Amygdala (tissue), 56 donors: ENCODE measurements at places on chromosomes 1 and 21.
A peak's percentile ranks its signal among the peaks of the same experiment; 100 is the strongest.

DNA sequence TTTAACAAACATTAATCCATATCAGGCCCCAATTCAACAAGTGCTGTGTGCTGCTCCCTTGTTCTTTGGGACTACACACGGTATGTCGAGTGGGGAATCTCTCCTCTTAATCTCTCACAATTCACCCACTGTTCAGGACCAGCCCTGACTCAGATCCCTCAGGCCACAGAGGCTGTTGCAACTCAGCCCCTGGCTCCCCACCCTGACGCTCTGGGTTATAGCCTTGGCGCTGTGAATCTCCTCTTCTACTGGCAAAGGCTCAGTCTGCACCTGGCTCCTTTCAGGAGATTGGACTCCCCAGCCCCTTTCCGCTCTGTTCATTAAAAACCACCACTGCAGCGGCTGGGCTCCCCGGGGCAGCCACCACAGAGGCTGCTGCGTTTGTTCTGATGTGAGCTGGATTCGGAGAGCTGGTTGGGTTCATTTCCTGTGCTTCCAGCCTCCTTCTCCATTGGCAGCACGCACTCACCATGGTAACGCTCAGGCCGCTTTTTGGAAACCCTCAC is 13.0 kb downstream of the CAPN8 start:
- DNase-seq = peak; percentile 4

GRCh38 chr1:107467811-107468210 is 327.0 kb downstream of the NTNG1 start:
- DNase-seq = no peak

GRCh38 chr1:62514746-62515423 is 78.0 kb downstream of the USP1 start:
- DNase-seq = no peak

- no peak for DNase-seq
These were observed 26.5 kb downstream of the DYRK1A start for GRCh38 chr21:37393030-37393429.

GRCh38 chr1:236143104-236143948 is 987 bp downstream of the GPR137B start:
- DNase-seq = no peak

GRCh38 chr1:228018125-228018398 is 11.3 kb downstream of the WNT3A start:
- no peak for DNase-seq

GRCh38 chr1:154519591-154519991 is 17.4 kb upstream of the SHE start:
- DNase-seq = no peak

DNA sequence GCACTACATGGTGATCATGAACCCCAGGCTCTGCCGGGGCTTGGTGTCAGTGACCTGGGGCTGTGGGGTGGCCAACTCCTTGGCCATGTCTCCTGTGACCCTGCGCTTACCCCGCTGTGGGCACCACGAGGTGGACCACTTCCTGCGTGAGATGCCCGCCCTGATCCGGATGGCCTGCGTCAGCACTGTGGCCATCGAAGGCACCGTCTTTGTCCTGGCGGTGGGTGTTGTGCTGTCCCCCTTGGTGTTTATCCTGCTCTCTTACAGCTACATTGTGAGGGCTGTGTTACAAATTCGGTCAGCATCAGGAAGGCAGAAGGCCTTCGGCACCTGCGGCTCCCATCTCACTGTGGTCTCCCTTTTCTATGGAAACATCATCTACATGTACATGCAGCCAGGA is 589 bp downstream of the OR2W3 start:
- DNase-seq = no peak

- no peak for DNase-seq
These were observed 92.4 kb downstream of the KCNJ15 start for GRCh38 chr21:38349111-38349746.

DNA sequence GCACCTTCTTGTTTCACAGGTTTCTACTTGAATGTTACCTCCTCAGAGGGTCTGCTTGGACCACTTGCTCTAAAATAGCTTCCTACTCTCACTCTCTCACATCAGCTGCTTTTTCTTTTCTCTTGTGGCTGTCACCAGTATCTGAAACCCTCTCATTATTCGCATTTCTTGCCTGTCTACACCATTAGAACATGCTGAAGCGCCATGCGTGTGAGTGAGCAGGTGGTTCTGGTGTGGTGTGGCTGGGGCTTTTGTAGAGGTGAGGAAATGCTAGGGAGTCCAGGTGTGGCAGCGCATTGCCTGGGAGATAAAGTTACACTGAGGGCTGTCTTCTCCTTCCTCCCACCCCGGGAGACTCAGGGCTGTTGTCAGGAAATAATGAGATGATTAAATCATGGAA is 4.1 kb downstream of the ZNF362 start:
- no peak for DNase-seq

DNA sequence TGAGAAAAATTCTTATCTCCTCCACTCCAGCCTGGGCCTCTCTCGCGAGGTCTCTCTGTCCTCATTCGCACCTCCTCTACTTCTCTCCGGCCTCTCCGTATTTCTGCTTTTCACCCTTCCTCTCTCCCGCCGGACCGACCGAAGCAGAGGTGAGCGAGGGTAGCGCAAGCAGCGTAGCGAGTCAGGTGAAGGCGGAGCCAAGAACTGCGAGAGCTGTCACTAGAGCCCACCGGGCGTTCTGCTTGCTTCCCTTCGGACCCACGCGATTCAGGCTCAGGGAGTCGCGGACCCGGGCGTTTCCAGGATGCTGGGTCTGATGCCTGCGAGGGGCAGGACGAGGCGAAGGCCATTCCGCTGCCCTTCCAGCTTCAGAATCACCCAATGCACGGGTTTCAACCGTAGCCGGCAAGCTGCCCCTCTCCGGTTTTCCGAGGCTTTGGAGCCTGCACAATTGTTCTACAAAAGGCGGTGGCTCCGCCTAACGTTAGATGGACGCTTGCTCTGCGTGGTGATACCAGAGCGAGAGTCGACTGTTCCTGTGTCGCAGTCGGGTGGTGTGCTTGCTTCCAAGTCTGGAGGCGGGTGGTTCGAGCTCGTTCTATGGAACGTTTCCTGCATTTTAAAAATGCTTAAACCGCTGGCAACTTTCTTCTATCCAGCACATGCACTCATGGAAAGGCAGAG is 310.2 kb downstream of the FAM72C start:
- DNase-seq = no peak

- DNase-seq = peak; percentile 29
These were observed 8.1 kb upstream of the TSPAN1 start for GRCh38 chr1:46166521-46167462.

DNA sequence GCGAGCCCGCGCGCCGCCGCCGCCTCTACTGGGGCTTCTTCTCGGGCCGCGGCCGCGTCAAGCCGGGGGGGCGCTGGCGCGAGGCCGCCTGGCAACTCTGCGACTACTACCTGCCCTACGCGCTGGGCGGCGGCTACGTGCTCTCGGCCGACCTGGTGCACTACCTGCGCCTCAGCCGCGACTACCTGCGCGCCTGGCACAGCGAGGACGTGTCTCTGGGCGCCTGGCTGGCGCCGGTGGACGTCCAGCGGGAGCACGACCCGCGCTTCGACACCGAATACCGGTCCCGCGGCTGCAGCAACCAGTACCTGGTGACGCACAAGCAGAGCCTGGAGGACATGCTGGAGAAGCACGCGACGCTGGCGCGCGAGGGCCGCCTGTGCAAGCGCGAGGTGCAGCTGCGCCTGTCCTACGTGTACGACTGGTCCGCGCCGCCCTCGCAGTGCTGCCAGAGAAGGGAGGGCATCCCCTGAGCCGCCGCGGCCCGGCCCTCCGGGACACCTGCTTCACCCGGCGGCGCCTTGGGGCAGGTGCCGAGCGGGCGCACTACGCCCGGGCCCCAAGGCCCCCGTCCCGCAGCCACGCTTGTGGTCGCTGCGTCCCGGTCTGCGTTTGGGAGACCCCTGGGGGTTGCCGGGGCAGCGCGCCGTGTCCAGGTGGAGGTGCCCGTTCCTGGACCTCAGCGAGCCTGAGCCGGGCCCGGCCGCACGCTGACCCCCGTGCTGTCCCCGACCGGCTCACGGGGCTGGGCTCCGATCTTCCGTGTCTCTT is 944 bp downstream of the B3GALT6 start:
- DNase-seq = no peak

DNA sequence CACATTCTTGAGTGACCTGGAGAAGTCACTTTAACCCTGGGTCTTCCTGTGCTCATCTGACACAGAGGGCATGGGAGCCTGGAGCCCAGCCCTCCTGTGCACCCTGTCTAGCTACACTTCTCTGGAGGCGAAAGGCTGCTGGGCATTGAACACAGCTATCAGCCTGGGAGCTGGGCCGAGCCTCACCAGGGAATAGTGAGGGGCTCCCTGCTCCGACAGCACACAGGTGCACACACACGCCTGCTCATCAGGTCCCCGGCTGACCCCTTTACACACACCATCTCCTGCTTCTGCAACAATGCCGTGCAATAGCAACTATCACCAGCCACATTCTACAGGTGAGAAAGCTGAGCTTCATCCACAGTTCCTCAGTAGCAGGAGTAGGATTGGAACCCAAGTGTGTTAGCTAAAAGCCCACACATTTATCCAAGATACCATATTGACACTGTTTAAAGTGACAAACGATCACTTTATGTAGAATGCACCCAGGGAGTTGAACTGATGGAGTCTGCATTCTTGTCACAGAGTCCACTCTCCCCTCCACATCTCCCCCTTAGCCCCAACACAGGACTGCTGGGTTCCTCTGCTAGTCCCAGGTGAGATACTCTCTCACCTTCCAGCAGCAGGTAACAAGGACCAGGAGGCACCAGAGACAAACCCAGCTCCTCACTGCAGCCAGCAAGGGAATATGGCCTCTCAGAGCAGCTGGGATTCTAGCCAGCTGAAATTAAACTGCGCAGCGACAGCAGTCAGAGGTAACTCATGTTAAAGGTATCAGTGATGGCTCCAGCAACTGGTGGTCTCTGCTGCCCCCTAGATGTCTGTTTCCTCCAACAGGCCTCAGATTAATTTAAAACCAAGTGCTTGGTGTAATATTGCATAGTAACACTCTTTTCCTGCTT is 18.3 kb upstream of the CAPN8 start:
- DNase-seq = no peak

- DNase-seq = peak; percentile 75
These were observed 122.0 kb downstream of the LACTBL1 start for GRCh38 chr1:22850681-22851080.

- DNase-seq = no peak
These were observed 19.3 kb downstream of the SERTAD4 start for GRCh38 chr1:210251680-210252490.

GRCh38 chr1:8092657-8093056 is 66.5 kb upstream of the ERRFI1 start:
- no peak for DNase-seq

DNA sequence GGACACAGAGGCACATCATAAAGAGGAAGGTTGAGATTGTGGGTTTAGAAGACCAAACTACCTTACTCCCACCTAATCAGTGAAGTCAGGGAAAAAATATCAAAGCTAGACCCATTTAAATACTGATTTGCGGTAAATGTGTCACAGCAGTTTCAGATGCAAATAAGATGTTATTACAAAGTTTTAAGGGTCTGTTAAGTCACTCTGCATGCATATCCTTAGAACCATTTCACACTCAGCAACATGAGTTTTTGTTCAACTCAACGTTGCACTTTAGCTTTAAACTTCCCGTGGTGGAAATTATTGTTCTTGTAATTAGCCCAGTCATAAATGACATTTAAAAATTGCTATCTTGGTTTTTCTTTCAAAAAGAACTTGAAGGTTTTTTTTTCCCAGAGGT is 34.8 kb downstream of the RPAP2 start:
- no peak for DNase-seq

- no peak for DNase-seq
These were observed 1317.7 kb downstream of the MRPL39 start for GRCh38 chr21:24289539-24289938.
